ENCODE measurements at places on chromosomes 6 and 20.
A peak's percentile ranks its signal among the peaks of the same experiment; 100 is the strongest.

GRCh38 chr6:124535299-124535698 lies 426.9 kb upstream of the RNF217 start:
- DNase-seq = no peak

DNA sequence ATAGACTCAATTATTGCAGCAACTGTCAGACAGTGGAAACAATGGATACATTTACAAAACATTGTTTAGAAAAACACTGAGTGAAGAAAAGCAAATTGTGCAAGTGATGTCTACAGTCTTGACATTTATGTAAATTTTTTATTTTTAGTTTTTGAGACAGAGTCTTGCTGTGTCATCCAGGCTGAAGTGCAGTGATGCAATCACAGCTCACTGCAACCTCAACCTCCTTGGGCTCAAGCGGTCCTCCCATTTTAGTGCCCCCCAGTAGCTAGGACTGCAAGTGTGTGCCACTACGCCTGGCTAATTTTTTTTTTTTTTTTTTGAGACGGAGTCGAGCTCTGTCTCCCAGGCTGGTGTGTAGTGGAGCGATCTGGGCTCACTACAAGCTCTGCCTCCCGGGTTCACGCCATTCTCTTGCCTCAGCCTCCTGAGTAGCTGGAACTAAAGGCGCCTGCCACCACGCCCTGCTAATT lies 9.7 kb downstream of the CNBD2 start:
- DNase-seq = no peak

GRCh38 chr6:116011520-116011919 lies 49.2 kb downstream of the FRK start:
- peak; percentile 7 for DNase-seq

DNA sequence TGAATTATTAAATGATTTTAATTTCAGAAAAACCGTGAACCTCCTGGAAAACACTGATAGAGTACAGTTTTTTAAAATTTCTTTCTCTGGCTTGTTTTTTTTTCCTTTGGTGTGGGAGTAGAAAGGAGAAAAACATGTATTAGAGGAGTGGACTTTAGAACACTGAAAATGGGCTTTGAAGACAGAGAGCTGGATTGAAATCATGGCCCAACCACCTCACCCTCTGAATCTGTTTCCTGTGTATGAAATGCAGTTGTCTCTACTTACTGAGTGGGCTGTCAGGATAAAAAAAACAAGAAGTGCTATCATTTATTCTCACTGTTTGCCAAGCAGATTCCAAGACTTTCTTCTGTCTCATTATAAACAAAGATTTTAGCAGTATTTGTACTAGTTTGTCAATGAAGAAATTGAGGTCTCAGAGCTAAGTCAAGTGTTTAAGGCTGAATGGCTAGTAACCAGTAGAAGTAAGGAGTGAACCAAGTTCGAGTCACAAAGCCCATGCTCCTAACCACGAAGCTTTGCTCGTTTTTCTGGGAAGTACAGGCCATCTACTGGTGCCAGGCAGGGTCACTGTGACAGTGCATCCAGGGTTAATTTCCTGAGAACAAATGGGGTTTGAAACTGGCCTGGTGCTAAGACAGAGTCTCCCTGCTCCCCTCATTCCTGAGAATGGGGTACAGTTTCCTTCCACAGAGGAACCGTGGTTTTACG lies 256.4 kb downstream of the TMEM242 start:
- DNase-seq = no peak

GRCh38 chr6:7203939-7204338 lies 96.2 kb downstream of the RREB1 start:
- no peak for DNase-seq

- DNase-seq = no peak
Observed at GRCh38 chr6:95589826-95590570, 12.7 kb downstream of the MANEA start.

DNA sequence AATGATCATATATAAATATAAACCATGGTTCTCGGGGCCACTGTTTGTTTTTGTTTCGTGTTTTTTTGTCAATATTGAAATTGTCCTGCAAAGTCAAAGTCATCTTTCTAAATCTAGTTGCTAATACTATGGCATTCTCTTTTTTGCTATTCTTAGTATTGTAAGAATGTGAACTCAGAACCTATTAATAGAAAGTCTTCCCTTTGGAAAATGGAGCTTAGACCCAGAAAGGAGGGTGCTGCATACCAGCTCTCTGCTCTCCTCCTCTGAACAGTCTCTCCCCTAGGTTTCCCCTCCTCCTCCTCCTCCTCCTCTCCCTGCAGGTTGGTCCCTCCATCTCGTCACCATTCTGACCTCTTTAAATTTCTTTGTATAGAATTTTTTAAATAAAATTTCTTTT lies 150.4 kb upstream of the CCN2 start:
- no peak for DNase-seq

DNA sequence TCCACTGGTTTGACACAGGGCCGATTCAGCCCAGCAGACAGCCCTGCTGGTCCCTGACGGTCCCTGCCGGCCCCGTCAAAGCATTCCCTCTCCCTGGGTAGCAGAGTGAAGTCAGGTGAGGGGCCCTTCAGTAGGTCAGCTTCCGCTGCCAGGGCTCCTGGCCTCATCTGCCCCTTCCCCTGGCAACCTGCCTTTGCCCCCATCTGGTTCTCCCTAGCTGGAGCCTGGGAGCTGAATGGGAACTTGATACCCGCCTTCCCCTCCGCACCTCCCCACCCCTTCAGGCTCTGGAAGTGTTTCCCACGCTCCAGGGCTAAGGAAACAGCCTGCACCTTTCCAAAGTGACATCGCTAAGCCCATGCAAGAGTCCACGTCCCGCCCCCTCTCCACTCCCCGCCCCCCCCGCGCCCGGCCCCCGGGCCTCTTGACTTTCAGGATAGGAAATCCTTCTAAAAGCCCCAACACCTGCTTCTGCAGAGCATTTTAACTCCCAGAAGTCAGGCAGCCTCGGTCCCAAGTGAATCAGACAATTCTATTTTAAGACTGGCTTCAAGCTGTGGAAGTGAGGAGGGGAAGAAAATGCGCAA lies 53.3 kb downstream of the ISM1 start:
- no peak for DNase-seq

DNA sequence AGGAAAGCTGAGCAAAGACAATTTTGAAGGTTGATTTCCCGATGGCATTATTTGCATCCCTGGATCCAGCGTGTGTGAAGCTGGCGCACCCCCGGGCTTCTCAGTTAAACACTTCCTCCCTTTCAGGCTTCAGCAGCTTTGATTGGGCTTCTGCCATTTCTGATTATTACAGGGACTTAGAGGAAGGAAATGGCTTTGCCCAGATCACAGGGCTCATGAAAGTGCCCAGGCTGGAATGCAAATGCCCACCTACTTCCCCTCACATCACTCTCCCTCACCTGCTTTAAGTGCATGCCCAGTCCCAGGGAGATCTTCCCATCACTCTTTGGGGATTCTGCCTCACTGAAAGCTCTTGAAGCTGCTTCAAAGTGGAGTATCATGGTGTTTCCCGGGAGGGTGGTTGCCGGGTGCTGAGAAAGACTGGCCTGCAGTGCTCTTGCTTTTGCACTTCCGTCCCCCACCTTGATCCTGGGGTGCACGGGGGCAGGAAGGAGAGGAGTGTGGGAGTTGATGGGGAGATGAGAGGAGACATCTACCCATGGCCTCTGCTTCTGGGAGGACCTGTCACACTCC lies 28.3 kb downstream of the PHACTR3 start:
- no peak for DNase-seq

DNA sequence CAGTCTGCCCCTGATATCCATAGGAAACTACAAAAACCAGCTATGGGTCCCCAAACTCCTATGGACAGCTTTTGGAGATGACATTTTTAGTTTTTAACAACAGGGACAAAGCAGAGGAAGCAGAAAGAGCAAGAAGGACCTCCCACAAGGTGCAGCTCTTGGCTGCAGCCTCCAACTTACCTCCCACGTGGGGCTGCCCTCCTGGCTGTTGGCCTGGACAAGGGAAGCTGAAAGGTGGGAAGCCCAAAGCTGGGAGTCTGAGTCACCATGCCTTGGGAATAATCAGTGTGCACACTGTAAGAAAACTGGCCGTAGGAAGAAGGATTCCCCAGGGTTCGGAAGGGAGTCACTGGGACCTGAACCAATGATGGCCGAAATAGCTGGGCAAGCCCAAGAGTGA lies 51.8 kb upstream of the PAX1 start:
- no peak for DNase-seq

- no peak for DNase-seq
Observed at GRCh38 chr20:47318586-47319516, 37.6 kb downstream of the ZMYND8 start.

- DNase-seq = no peak
Observed at GRCh38 chr6:37143585-37143984, 26.4 kb upstream of the PIM1 start.

DNA sequence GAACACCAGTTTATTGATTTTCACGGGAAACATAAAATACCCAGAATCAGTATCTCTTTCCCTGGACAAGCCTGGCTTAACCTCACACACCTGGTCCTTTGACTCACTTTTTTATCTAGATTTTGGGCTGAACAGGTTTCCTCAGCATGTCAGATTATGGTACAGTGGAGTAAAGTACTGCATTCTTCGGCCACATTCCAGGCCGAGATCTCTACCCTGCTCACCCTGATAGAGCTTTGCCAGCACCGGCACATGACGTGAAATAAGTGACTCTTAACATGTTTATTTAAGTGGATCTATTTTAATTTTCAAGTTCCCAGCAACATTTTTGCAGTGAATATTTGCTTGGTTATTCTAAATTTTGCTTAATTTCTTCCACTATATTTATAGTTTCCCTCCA lies 79.0 kb upstream of the POPDC3 start:
- DNase-seq = no peak

GRCh38 chr20:37363221-37364012 lies 17.5 kb downstream of the SRC start:
- no peak for DNase-seq

DNA sequence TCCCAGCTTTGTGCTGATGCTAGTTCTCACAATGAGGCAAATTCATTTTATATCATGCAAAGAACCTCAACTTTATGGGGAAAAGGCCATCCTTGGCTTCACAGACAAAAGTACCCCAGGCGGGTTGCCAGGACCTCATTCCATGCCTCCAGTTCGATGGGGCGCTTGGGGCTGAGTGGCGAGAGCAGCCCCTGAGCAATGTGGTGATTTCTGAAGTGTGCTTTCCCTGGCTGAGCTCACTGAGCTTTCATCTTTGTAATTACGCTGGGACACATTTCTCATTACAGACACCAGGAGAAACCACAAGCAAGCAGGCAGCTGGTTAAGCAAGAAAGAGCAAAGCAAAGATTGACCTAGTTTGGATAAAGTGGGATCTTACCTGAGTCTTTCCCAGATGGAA lies 301.5 kb upstream of the CDH4 start:
- DNase-seq = no peak

- DNase-seq = no peak
Observed at GRCh38 chr6:41644297-41644879, 6.1 kb downstream of the MDFI start.

DNA sequence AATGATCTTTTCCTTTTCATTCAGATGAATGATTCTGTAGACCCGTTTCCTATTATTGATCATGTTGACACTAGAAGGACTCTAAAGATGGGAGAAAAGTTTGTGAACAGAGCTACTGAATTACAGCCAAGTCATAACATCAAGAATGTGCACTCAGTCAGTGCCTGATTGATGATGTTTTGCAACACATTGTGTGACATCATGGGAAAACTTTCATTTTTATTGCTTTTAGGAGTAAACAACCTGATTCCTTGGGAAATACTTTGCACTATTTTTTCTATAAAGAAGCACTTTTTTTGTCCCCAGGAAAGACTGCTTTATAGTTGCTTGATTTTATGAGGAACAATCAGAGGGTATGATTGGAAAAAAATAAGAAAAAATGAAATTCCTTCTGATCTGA lies 383.8 kb upstream of the JAG1 start:
- no peak for DNase-seq

All from activated CD4-positive, alpha-beta T cell treated with anti-CD3 and anti-CD28 coated beads for 4 hours (primary cell).